NCI-H1436 (cell line): ENCODE measurements at places on chromosomes 3 and 15.

- no peak for DNase-seq
Measured at GRCh38 chr3:150635526-150635925, 32.4 kb downstream of the SELENOT start.

GRCh38 chr3:54309601-54310000, 187.2 kb downstream of the CACNA2D3 start:
- DNase-seq, result no peak

- no peak for DNase-seq
Measured at GRCh38 chr15:70559265-70560239, 203.8 kb downstream of the UACA start.

DNA sequence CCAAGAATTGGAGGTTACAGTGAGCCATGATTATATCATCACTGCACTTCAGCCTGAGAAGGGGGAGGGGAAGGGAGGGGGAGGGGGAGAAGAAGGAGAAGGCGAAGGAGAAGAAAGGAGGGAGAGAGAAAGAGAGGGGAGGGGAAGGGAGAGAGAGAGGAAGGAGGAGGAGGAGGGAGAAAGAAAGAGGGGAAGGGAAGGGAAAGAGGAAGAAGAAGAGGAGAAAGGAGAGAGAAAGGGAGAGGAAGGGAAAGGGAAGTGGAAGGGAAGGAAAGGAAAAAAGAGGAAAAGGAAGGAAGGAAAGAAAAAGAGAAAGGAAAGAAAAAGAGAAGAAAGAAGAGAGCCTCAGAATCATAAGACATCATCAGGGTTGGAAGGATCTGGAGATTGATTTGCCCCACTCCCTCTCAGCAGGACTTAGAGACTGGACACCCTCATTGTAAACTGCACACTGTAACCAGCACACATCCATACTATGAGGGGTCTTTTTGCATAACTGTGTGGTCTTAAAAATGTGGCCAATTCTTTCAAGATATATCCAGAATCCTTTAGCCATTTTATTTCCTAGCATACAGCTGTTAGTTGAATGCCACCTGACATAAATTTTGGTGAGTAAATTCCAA, 130.9 kb downstream of the CMSS1 start:
- DNase-seq, result no peak

DNA sequence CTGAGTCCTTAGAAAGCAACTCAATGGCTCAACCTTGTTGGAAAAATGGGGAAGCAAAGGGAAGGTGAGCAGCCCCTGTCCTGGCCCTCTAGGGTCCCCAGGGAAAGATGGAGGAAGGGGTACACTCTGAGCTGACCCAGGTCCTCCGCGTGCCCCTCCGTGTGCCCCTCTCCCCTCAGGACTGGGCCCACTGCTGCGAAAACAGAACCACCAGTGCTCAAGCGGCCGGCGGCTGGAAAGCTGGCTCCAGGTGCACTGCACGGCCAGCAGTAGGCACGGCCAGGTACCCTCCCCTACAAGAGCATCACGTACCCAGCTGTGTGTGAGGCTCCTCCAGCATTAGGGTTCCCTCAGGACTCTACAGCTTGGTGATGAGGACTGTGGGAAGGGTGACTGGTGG, 26.3 kb downstream of the RAB43 start:
- DNase-seq, result no peak

DNA sequence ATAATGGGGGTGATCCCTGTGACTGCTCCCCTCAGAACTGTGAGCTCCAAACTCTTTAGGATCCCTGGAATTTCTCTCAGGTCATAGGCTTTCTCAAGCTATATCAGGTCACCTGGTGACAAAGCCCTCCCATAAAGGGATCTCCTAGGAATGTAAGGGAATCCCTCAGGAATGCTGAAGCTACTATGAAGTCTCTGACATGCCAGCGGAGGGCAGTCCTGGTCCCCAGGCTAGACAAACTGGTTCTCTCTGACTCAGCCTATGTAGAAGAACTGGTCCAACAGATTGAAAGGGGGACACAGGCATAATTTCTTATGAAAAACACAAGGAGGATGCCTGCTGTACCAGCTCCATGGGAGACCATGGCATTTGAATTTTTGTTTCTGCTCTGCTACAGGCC, 6.7 kb downstream of the LPCAT4 start:
- no peak for DNase-seq
